Activated CD8-positive, alpha-beta T cell treated with anti-CD3 and anti-CD28 coated beads, Interleukin-2, amount 10 ng/mL, durations not matched to agents 7 days and 5 days (primary cell): ENCODE measurements at places on chromosomes 7 and 10.

DNA sequence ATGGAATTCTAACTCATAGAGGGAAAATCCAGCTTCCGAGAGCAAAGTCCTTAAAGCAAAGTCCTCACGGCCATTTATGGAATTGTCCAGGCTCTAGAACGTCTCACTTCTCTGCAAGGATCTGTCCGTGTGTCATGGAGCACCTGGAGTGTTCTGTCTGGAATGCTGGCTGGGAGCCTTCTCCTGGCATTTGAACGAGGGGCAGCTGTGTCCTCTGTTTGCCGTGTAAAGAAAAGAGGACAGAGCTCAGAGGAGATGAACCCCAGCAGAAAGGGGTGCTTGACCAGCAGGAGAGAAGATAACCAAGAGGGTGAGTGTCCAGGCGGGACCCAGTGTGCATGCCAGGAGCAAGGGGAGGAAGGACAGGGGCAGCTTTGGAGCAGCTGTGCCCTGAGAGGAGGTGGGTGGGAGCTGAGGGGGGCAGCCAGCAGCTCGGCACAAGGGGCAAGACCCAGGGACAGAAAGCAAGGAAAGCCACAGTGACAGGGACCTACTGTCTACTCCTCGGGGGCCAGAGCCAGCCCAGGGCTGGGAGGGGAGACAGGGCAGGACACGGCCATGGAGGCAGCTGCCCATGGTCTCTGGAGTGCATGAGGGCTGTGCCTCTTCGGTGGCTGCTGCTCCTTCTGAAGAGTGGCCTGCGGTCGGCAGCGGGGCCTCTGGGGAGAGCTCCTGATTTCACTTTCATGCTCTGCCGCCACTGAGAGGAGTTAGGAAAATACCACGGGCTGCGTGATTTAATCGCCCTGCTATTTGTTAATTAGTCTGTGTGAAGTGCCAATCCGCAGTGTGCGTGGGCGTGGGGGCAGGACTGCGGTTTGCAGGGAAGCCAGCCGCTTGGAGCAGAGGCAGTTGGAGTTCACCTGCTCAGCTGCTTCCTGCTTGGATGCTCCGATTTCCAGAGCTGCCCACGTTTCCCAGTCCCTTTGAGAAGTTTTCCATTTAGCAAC is 149.3 kb upstream of the SHH start:
- H3K27me3 ChIP-seq: peaks cover 7% of the 10 kb centered on the region
- no peak overlapping the region for H3K27ac ChIP-seq
- no peak for DNase-seq
- no peak overlapping the region for H3K4me3 ChIP-seq

- peaks cover 70% of the 10 kb centered on the region for H3K27me3 ChIP-seq
- DNase-seq: no peak
- H3K4me3 ChIP-seq: no peak overlapping the region
- peaks cover 1% of the 10 kb centered on the region for H3K4me1 ChIP-seq
- H3K27ac ChIP-seq: no peak overlapping the region
- H3K36me3 ChIP-seq: no peaks in the 10 kb centered on the region
These were observed 20.6 kb upstream of the HOXA13 start for GRCh38 chr7:27220440-27220955.

GRCh38 chr10:1643908-1644179 is 93.5 kb downstream of the ADARB2 start:
- H3K4me1 ChIP-seq: no peaks in the 10 kb centered on the region
- no peak overlapping the region for H3K4me3 ChIP-seq
- no peaks in the 10 kb centered on the region for H3K36me3 ChIP-seq
- DNase-seq: no peak
- H3K27me3 ChIP-seq: no peaks in the 10 kb centered on the region

DNA sequence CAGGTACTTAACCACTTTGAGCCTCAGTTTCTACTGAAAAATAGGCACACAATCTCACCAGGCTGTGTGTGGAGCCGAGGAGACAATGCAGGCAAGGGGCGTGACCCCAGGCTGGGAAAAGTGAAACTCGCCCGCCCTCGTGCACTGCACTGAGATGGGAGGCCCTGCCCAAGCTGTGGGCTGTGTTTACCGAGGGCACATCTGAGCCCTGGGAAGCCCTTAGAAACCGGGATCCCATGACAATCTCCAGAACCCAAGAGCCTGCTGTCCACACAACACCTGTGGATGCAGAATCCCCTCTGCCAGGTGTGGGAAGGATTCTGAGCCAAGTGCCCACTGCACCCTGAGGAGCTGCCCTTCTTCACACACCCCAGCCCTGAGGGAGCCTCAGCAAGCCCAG is 198.3 kb downstream of the GRID1 start:
- H3K36me3 ChIP-seq: no peaks in the 10 kb centered on the region
- H3K4me3 ChIP-seq: no peak overlapping the region
- no peak overlapping the region for H3K27ac ChIP-seq
- peaks cover 5% of the 10 kb centered on the region for H3K27me3 ChIP-seq

DNA sequence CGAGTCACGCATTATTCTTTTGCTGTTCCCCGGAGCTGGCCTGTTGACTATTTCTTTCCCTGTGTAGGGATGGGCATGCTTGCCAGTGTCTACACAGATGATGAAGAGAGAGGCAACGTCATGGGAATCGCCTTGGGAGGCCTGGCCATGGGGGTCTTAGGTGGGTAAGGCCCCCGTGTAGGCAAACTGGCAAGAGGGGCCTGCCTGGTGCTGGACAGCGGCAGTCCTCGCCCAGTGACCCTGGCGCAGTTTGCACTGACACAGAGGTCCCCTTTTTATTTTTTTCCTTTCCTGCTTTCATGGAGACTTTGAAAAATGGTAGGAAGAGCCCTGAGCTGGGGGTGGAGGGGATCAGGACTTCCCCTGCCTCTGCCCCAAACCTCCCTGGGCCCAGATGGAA is 13.4 kb downstream of the SLC18A2 start:
- no peak overlapping the region for H3K4me3 ChIP-seq
- H3K27ac ChIP-seq: no peak overlapping the region
- H3K36me3 ChIP-seq: no peaks in the 10 kb centered on the region
- H3K4me1 ChIP-seq: peaks cover 6% of the 10 kb centered on the region
- no peak for DNase-seq

GRCh38 chr10:105239311-105240219 is 598.5 kb downstream of the SORCS3 start:
- no peak for DNase-seq
- H3K4me1 ChIP-seq: no peaks in the 10 kb centered on the region
- no peak overlapping the region for H3K27ac ChIP-seq
- H3K27me3 ChIP-seq: no peaks in the 10 kb centered on the region
- H3K4me3 ChIP-seq: no peak overlapping the region
- H3K36me3 ChIP-seq: no peaks in the 10 kb centered on the region

- H3K4me3 ChIP-seq: peak overlapping the region; percentile 73
- H3K36me3 ChIP-seq: peaks cover 12% of the 10 kb centered on the region
- H3K4me1 ChIP-seq: peaks cover 56% of the 10 kb centered on the region
- no peak for DNase-seq
- H3K27me3 ChIP-seq: no peaks in the 10 kb centered on the region
These were observed 16.2 kb upstream of the GIMAP8 start for GRCh38 chr7:150434240-150434639.

GRCh38 chr10:33418301-33418700 is 83.8 kb upstream of the NRP1 start:
- H3K36me3 ChIP-seq: no peaks in the 10 kb centered on the region
- no peak for DNase-seq
- no peaks in the 10 kb centered on the region for H3K4me1 ChIP-seq
- no peak overlapping the region for H3K27ac ChIP-seq
- H3K27me3 ChIP-seq: peaks cover 2% of the 10 kb centered on the region

DNA sequence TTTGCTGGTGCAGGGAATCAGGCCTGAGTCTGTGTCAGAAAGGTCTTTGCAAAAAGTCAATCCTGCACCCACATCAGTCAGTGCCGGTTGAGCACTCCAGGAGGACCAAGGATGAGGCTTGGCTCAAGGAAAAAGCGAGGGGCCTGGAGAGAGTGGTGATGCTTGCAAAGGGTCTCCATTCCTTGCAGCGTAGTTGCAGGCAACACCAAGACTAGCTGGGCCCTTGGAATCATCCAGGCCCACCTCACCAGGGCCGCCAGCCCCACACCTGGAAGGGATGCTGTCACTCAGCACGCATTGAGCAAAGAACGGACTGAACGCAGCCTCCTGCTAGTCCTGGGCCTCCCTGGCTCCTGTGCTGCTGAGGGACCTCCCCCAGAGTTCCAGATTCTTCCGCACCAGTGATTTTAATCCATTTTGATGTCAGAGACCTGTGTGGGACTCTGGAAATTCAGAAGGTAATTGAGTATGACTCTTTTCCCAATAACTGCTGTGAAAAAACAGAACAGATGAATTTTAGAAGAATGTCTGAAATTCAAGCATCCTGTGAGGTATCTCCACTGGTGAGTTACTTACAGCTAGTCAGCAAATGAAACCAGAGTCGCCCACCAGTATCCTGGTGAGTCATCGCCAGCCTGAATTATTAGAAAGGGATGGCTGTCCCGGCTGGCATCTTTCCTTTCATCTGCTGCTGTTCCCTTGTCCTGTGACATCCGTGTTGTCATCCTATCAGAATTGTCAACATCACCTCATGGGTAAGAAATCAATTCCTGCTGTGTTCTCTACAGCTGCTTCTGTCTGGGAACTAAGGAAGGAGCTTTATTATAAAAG is 150.8 kb upstream of the NPS start:
- H3K4me3 ChIP-seq: no peak overlapping the region
- DNase-seq: no peak
- no peak overlapping the region for H3K27ac ChIP-seq
- H3K27me3 ChIP-seq: no peaks in the 10 kb centered on the region
- no peaks in the 10 kb centered on the region for H3K36me3 ChIP-seq

DNA sequence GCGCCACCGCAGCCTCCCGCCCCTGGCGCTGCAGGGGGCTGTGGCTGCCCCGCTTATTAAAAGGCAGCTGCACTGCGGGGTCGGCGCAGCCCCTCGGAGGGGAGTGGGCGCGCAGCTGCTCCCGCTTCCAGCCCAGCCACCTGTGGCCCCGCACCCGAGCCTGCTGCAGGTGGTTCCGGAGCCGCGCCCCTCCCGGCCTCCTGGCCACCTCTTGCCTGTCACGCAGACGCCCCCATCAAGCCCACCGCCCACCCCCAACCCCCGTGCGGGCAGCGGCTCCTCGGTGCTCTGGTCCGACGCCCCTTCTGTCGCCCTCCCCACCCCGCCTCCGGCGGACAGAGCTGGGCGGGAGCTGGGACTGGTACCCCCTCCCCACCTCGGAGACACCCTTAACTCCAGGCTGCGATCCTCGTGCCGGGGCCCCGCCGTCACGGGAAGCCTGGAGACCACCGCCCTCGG is 549 bp downstream of the CALY start:
- peaks cover 9% of the 10 kb centered on the region for H3K4me1 ChIP-seq
- H3K36me3 ChIP-seq: no peaks in the 10 kb centered on the region
- no peak for DNase-seq
- no peak overlapping the region for H3K27ac ChIP-seq
- H3K4me3 ChIP-seq: no peak overlapping the region

DNA sequence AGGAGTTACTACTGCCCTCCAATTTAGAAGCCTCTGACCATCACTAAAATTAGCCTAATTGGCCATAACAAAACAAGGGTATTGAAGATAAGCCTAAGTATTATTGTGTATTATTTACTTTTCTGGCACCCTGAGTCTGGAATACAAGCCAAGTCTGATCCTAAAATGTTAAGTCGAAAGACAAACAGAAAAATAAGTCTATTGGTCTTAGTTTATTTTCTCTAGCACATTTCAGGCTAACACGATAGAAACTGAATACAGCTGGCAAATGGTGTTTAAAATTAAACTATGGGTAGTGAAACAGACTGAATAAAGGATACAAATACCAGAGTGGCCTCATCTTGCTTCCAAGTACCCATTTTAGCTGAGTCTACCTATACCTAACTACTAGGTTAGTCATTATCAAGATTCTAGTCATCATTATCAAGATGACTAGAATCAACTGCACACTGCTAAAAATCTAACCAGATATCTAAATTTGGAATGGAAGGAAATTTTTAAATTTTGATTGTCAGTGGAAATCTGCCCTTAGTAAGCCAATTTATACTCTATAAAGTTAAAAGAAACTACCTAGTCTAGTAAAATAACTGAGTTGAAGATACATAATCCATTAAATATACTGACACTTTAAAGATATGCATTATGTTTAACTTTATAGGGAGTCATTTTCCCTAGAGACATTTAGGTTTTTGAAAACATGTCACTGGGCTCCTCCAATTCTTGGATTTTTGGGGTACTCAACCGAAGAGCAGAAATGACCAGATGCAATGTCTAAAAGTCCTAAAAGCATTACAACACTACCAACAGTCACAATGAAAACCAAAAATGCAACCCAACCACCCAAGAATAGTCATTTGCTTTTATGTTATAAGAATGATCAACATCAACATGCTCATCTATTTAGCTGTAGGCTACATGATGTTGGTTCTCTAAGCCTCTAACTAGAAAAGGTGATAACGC is 80.9 kb downstream of the NT5C2 start:
- no peak for DNase-seq
- H3K36me3 ChIP-seq: peaks cover 17% of the 10 kb centered on the region
- H3K4me1 ChIP-seq: peaks cover 3% of the 10 kb centered on the region
- H3K27ac ChIP-seq: no peak overlapping the region

- no peaks in the 10 kb centered on the region for H3K36me3 ChIP-seq
- H3K4me3 ChIP-seq: no peak overlapping the region
- H3K27ac ChIP-seq: no peak overlapping the region
- no peaks in the 10 kb centered on the region for H3K4me1 ChIP-seq
- no peak for DNase-seq
- peaks cover 11% of the 10 kb centered on the region for H3K27me3 ChIP-seq
These were observed 32.7 kb downstream of the FANK1 start for GRCh38 chr10:125928928-125929585.

- H3K36me3 ChIP-seq: no peaks in the 10 kb centered on the region
- no peak overlapping the region for H3K27ac ChIP-seq
- DNase-seq: no peak
- no peaks in the 10 kb centered on the region for H3K4me1 ChIP-seq
- H3K27me3 ChIP-seq: no peaks in the 10 kb centered on the region
- H3K4me3 ChIP-seq: no peak overlapping the region
These were observed 339.1 kb downstream of the ATRNL1 start for GRCh38 chr10:115432188-115432819.

GRCh38 chr10:43236176-43236850 is 30.6 kb downstream of the RASGEF1A start:
- H3K27ac ChIP-seq: no peak overlapping the region
- H3K36me3 ChIP-seq: no peaks in the 10 kb centered on the region
- no peak overlapping the region for H3K4me3 ChIP-seq
- DNase-seq: no peak

- DNase-seq: no peak
- peaks cover 4% of the 10 kb centered on the region for H3K4me1 ChIP-seq
- no peak overlapping the region for H3K4me3 ChIP-seq
- no peak overlapping the region for H3K27ac ChIP-seq
- peaks cover 22% of the 10 kb centered on the region for H3K27me3 ChIP-seq
- H3K36me3 ChIP-seq: no peaks in the 10 kb centered on the region
These were observed 222.4 kb downstream of the RPS24 start for GRCh38 chr10:78255796-78256638.

- no peaks in the 10 kb centered on the region for H3K36me3 ChIP-seq
- peaks cover 23% of the 10 kb centered on the region for H3K27me3 ChIP-seq
- peaks cover 13% of the 10 kb centered on the region for H3K4me1 ChIP-seq
- no peak for DNase-seq
- H3K4me3 ChIP-seq: no peak overlapping the region
These were observed 14.4 kb downstream of the PROSER2 start for GRCh38 chr10:11837372-11838161.

DNA sequence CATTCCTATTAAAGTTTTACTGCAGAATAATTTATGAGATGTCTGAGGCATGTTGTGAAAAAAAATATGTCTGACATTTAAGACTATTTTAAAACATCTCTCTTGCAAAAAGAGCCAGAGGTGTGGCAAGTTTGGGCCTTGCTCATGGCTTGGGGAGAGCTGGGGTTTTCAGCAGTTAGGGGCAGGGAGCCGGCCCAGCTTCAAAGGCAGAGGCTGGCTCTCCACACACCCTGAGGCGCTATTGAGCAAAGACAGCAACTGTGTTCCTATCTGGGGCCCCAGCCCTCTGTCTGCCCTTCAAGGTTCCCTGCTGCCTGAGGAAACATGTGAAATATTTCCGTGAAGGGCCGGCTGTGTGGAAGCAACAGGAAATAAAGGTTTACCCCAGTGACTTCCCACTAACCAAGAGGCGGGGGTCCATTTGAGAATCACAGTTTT is 94.0 kb downstream of the SORBS1 start:
- H3K36me3 ChIP-seq: no peaks in the 10 kb centered on the region
- H3K4me3 ChIP-seq: no peak overlapping the region
- H3K27me3 ChIP-seq: peaks cover 13% of the 10 kb centered on the region
